ENCODE measurements at places on chromosomes 7 and 10.

- DNase-seq = no peak
Observed at GRCh38 chr7:23385140-23385539, 85.2 kb downstream of the IGF2BP3 start.

DNA sequence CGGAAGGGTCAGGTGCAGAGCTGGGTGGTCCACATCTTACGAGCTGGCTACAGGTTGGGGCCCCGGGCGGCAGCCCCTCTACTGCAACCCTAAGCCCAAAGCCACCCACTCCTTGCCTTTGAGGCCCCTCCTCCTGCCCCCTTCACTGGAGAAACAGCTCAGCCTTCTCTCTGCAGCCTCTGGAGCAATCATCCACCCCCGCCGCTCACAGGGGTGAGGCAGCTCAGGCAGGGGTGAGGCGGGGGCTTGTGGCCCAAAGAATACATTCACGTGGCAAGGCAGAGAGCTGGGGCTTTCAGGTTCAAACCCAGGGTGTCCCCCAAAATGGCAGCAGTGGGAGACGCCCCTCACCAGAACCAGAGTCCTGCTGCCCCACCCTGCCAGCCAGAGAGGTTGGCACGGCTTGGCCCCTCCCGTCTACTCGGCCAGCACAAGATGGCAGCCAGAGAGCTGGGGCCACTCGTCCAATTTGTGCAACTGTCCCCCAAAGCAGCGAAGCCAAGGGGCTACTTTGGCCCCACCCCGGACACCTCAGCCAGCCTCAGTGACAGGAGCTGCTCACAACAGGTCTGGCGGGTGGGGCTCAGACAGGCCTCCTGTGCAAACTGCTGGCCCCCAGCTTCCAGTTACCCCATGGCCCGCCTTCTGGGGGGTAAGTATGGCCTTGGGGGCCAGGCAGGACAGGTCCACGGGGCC lies 7.2 kb downstream of the GNB2 start:
- no peak for DNase-seq

DNA sequence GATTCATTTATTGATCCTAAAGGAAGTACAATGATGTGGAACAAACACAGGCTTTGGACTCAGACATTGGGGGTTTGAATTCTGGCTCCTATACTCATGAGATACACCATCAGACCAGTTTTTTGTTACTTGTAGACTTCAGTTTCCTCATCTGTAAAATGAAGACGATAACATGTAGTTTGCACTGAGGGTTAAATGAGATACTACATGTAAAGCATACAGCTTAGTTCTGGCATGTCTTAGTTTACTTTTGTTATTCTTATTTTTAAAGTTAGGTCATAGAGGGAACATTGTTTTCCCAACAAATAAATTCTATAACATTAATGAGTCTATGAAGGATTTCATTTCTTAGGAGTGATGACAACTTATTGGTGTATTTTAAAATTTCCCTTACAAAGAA lies 183.5 kb upstream of the FAM3C start:
- DNase-seq = no peak

DNA sequence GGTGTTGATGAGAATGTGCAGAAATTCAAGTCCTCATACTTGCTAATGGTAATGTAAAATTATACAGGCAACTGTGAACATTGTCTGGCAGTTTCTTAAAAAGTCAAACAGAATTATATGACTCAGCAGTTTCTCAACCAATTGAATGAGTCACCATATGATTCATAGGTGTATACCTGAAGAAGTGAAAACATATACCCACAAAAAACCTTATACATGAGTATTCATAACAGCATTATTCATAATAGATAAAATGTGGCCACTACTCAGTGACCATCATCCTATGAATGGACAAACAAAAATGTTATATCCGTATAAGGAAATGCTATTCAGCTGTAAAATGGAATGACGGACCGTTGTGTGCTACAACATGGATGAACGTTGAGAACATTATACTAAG lies 253.5 kb downstream of the MALRD1 start:
- no peak for DNase-seq

- peak; percentile 58 for DNase-seq
Observed at GRCh38 chr10:59625721-59626522, 83.7 kb downstream of the SLC16A9 start.

GRCh38 chr10:44347609-44348400 lies 37.1 kb downstream of the CXCL12 start:
- DNase-seq = no peak

DNA sequence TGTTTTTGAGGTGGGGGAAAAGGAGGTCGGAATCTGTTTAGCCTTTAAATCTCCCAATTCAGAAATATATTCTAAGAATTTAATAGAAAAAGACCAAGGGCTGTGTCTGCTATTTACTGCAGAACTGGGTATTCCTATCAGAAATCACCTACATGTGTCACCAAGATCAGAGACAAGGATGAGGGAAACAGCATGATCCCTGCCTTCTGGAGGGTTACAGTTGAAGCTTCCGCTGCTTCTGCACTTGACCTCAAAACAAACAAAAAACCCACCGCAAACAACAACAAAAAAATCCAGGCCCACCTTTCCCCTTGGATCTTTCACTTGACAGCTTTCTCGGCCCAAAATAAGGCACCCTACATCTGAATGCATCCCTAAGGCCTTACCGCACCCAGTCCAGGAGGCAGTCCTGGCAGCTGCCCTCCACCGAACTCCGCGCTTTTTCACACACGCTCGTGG lies 750 bp upstream of the CDK14 start:
- no peak for DNase-seq

DNA sequence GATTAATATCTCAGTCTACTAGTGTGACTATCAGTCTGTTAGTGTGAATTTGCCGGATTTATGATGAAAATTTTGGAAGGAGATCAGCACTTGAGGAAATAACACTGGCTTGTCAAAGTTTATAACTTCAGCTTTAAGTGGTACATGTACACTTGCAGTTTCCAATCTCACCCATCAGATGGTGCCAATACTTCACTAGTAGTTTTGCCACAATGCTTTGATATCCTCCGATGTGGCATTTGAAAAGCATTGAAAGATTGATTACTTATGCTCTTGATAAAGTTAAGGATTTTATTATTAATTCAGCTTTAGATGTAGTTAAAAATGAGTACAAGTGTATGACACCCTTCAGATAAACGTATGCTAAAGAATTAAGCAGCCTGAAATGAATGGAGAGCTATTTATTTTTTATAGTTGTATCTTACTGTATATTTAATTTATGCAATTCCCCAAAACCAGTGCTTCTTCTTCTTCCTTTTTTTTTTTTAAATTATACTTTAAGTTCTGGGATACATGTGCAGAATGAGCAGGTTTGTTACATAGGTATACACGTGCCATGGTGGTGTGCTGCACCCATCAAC lies 98.2 kb downstream of the ANLN start:
- peak; percentile 60 for DNase-seq

DNA sequence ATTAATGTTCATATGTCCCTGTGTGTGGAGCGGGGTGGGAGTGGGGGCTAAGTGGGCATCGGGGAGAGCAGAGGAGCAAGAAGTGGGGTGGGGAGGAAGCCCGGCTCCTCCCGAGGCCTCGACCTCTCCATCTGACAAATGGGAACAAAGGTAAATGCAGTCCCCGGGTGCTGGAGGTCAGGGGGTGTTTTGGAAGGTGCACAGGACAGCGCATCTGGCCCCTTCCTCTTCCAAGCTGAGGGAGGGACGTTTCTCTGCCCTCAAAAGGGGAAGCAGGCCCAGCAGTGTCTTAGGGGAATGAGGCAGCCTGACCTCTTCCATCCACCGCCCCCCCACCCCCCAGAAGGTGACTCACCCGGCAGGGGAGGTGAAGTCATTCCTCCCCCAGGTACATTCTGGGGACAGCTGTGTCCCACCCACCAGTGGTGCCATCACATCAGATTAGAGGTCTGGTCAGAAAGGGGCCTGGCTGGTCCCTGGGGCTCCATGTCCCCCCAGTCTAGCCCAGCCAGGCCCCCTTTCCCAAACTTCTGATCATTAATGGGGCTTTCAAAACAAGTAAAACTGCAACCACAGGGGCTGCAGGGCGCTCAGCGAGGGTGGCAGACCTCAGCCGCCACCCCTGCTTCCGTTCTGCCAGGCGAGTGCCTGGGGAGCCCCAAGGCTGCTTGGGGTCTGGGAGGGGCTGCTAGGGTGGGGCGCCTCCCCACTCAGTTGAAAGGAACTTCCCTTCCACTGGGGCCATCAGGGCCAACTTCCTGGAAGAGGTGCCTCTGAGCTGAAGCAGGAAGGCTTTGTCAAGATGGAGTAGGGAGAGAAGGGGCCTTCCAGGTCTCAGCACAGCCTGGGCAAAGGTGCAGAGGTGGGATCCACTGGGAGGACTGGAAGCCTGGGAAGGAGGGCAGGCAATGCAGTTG lies 10.8 kb downstream of the LFNG start:
- DNase-seq = no peak

GRCh38 chr10:132107186-132107948 lies 41.6 kb downstream of the JAKMIP3 start:
- DNase-seq = no peak

Measured in NCI-H460 (cell line).